ENCODE measurements at places on chromosomes 12 and 14.
A peak's percentile ranks its signal among the peaks of the same experiment; 100 is the strongest.

DNA sequence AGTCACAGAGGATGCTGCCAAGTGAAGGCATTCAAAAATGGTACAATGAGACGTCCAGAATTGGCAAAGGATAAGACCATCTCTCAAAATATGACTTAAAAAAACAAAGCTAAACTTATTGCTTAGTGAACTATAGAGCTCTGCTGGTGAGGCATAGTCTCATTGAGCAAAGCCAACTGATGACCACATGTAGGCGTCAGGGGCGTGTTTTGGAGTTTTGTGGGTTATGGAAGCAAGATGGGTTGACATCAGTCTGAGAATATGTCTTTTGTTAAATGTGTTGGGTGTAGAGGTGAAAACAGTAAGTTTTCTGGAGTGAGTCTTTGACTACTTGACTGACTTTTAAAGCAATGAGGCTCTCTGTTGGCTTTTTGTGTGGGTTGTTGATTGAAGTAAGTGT lies 47.2 kb downstream of the ATL1 start:
- no peak for DNase-seq

DNA sequence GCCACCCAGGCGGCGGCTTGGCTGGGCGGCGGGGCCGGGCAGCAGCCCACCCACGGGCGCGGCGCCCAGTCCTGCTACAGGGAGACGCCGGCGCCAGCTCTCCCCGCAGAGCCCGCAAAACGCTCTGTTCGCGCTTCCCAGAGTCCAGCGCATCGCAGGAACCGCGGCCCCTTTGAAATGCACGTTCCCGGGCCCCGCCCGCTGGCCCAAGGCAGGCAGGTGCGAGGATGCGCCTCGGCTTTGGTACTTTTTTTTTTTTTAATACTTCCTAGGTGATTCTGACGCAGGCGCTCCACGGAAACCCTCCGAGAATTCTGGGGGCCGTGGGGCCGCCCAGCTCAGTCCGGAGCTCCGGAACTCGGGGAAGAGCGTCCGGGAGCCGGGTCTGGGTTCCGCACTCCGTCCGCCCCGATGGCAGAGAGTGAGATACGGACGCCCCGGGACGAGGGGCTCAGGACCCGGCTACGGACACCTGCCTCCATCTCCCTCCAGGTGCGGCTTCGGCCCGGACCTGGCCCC lies 483 bp downstream of the POC1B start:
- DNase-seq, result peak; percentile 42

GRCh38 chr14:101721951-101722661 lies 39.4 kb upstream of the PPP2R5C start:
- peak; percentile 35 for DNase-seq

GRCh38 chr12:12358528-12358927 lies 1.6 kb downstream of the BORCS5 start:
- DNase-seq, result no peak

GRCh38 chr14:60093080-60093479 lies 1.4 kb downstream of the PCNX4 start:
- DNase-seq, result no peak

DNA sequence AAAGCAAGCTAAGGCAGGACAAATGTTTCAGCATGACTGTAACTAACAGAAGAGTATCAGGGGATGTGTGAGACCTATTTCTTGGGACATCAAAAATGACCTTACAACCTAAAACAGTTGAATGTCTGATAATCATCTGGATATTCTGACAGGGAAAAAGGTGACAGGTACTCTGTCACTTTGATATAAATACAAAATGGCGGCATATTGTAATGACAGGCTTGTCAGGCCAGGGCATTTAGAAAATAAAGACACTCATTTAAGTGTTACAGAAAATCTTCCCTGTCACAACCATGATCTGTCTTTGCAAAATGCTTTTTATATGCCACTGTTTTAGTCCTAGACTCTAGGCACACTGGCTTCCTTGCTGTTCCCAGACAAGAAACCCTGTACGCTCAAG lies 1033.3 kb upstream of the FLRT2 start:
- no peak for DNase-seq

DNA sequence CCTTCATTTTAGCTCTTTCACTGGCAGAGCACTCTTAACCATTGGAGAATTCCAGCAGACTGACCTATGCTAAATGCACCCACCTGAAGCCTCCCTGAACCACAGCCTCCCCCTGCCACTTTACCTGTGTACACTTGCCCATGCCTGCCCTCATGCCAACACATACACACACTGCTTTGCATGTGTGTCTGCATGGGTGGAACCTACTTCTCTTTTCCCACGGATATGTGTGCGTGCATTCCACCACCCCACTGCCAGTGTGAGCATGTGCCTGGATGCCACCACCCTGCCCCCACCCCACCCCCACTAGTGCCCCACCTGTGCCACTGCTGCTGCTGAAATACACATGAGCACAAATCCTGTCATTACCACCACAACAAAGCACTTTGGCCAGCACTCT lies 49.5 kb upstream of the EEA1 start:
- DNase-seq, result no peak

Data from right cardiac atrium (tissue), 5 donors.